ENCODE measurements at places on chromosomes 7 and 10.

- DNase-seq: no peak
Observed at GRCh38 chr10:128701381-128701780, 575.2 kb upstream of the MKI67 start.

- DNase-seq: no peak
Observed at GRCh38 chr10:62853710-62854109, 37.5 kb upstream of the EGR2 start.

GRCh38 chr7:87345962-87346371 lies 503 bp downstream of the CROT start:
- no peak for DNase-seq

DNA sequence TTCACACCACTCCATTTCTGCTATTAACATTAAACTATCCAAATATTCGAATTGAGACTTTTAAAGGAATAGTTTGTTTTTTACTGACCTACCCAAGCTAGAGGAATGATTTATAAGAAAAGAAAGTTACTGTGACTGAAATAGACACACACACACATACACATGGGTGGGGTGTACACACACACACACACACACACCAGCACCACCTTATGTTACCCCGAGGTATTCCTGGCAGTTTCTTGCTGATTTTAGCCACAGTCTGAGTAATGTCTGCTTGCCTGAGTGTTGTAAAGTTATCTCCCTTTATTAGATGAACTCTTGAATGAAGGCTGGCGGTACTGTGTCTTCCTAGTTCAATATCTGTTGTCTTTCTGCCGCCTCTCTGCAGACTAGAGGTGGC lies 91.3 kb upstream of the PRKG1 start:
- DNase-seq: no peak

- no peak for DNase-seq
Observed at GRCh38 chr7:70634610-70635068, 497.3 kb upstream of the GALNT17 start.

DNA sequence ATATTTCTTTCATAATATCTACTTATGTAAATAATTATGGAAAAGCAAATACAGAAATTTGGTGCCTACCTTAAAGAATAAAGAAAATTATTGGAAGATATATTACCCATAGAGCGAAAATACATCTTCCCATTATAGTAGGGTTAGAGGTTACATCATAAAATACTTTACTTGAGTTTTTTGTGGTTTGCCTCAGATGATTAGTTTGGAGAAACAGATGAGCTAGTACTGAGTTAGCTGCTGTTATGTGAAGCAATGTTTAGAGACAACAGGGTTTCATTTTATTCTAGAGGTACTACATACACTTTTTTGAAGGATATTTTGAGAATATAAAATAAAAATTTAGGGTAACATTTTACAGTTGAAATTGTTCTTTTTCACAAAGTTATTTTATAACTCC lies 2.9 kb upstream of the MLLT10 start:
- DNase-seq: no peak

DNA sequence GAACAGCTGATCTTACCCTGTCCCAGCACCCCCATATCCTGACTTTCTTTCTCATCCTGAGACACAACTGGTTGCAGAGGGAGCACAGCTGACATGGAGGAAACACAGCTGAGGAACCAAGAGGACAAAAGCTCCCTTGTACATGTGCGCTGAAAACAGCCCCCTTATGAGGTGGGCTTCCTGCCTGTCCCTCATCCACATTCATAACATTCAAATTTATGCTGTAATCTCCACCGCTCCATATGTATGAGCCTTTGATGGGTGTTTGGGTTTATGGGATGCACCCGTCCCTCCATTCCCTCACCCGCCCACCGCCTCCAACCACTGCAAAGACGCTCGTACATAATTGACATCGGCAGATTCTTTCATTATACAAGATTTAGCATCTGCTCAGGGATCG lies 49.6 kb upstream of the BTRC start:
- no peak for DNase-seq

DNA sequence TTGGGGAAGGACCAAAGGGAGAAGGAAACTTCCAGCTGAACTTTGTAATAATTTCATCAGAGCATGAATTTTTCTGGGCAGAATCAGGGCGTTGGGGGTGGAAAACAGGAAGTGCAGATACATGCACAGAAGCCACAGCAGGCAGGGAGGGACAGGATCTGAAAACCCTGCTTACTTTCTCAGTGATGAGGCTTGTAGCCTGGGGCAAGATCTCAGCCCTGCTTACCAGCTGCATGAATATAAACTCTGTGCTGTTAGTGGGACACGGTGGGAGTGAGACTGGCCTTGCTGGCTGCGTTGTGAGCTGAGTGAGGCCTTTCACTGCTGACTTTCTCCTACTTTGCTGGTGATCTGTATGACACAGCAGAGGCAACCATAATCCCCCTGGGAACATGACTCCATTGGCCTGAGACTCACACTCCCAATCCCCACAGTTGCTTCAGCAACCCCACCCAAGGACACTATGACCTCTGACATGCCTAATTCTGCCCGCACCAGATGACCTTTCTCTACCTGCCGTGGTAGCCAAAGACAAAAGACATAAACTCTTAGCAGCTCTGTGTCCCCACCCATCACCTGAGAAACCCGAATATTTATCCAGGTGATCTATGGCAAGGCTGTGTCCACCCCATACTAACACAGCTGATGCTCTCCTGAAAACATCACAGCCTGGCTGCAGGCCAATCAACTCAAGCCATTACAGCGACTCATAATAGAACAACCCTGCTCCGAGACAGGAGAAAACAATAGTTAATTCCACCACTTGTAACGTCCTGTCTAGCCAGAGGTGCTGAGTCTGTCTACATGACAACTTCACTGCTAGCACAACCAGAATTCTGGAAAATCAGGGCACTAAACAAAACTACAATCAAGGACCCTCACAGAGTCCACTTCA lies 190.7 kb upstream of the CHRM2 start:
- DNase-seq: no peak

GRCh38 chr10:26274391-26274790 lies 57.8 kb downstream of the GAD2 start:
- DNase-seq: no peak

DNA sequence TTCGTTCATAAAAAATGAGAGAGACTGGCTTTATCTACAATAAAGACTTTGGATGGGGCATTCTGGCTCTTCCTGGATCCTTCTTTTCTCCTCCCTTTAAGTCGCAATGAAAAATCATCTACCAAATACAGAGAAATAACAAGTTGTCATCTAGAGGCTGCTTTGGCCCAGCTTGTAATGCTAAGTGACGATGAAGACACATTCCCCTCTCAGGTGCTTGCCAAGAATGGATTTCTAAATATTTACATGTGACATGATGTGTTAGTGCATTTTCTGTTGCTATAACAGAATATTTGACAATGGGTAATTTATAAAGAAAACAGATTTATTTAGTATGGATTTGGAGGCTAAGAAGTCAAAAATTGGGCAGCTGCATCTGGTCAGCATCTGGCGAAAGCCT lies 308.6 kb upstream of the NPVF start:
- DNase-seq: no peak

GRCh38 chr10:13311177-13311575 lies 11.3 kb upstream of the PHYH start:
- DNase-seq: no peak

DNA sequence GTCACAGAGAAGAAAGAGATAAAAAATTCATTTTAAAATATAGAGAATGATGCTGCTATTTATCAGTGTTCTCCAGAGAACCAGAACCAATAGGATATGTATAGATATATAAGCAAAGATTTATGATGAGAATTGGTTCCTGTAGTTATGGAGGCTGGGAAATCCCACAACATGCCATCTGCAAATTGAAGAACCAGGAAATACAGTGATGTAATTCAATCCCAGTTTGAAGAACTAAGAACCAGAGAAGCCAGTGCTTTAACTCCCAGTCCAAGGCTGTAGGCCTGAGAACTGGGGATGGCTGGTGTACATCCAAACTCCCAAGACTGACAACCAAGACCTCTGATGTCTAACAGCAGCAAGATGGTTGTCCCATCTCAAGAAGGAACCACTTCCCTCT lies 192.9 kb upstream of the PLXDC2 start:
- no peak for DNase-seq

DNA sequence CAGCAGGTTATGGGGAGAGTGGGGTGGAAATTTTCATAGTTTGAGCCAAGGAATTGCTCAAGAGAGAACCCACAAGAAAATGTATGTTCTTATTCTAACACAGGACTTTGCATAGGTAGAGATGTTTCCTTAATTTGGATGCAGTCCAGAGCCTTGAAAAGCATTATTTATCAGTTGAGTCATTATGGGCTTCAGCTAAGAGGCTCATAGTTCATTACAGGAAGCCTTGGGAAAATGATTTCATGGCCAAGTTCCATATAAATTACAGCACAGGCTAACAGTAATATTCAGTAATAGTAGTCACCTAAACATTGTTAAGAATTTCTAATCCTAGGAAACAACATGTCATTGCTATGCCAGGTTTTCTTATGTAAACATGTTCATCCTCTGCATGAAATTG lies 131.1 kb upstream of the PTPRZ1 start:
- no peak for DNase-seq

DNA sequence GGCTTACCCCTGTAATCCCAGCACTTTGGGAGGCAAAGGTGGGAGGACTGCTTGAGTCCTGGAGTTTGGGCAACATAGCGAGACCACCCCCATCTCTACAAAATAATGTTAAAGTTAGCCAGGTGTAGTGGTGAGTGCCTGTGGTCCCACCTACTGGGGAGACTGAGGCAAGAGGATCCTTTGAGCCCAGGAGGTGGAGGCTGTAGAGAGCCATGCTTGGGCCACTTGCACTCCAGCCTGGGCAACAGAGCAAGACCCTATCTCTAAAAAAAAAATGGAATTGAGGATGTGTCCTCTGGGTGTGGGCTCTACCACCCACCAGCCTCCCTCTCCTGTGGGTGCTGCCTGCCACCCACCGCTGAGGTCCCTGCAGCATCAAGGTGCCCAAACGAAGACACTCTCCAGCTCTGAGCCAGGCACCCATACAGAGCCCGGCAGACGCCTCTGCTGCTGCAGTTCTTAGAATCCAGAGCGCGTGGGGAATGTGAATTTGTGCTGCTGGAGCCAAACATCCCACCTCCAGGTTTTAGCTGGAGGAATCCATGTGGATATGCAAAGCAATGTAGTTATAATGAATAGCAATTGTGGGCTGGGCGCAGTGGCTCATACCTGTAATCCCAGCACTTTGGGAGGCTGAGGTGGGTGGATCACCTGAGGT lies 176.0 kb upstream of the TNRC18 start:
- DNase-seq: no peak

DNA sequence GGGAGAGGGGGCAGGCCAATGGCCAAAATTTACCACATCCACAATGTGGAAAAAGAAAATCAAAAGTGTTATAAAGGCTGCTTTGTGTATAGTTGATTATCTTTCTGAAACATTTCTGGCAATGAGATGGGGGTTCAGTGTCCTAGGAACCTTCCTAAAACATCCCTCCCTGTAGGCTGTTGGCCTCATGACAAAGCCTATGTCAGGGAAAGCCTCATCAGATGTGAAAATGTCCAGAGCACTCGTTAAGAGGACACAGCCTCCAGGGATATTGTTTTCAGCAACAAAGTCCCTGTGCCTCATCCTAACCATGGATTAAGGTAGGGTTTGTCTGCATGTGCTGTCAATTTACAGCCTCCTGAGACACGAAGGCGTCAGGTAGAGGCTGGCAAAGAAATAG lies 17.0 kb downstream of the SUN3 start:
- DNase-seq: no peak

DNA sequence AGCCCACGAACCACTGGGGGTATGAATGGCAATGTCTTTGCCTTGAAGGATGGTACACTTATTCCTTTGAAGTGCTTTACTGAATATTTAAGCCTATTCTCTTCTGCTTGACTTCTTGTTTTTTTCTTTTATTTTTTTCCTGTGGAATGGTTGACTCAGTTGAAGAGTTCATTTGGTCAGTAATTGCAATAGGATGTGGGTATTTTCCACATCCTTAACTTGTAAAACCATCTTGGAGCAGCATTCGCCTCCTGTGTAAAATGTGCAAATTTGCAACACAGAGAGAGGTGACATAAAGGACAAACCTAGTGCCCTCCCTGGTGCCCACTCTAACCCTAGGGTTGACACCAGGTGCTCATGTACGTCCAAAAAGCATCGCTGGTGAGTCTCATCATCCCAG lies 347.0 kb downstream of the GATA3 start:
- DNase-seq: no peak

DNA sequence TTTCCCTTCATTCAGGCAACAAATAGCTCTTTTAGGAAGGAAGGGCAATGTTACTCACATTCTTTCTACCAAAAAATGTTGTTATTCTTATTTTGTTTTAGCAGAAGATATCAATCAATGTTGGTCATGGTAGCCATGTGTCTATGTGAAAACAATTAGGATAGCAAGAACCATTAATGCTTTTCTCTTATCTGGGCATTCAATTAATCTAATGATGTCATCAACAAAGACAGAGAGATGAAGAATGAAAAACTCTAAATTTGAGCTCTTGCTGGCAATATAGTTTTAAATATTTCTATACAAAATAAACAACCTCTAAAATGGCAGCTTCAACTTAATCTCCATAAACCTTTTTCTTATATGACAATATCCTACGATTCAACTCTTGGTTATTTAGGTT lies 353.7 kb upstream of the ANKRD30A start:
- no peak for DNase-seq

DNA sequence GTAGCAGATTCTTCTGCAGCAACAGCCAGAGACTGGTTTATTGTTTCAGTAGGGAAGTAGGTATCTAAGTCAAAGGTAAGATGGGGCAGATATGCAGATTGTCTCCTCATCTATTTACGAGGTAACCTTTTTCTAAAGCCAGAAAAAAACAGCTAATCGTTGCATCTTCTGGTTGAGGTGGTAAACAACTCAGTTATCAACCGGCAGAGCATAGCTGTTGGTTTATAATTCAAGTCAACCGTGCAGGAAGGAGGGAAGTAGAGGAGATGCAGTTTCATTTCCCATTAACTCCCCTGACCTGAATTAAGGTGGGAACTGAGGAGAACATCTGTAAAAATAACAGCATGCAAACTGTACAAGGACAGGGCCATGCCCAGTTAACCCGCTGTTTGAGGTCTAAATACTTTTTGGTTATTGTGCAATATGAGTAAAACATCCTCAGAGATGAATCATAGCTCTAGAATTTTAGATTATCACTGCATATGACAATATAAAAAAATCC lies 156.5 kb upstream of the ITGB1 start:
- DNase-seq: no peak

DNA sequence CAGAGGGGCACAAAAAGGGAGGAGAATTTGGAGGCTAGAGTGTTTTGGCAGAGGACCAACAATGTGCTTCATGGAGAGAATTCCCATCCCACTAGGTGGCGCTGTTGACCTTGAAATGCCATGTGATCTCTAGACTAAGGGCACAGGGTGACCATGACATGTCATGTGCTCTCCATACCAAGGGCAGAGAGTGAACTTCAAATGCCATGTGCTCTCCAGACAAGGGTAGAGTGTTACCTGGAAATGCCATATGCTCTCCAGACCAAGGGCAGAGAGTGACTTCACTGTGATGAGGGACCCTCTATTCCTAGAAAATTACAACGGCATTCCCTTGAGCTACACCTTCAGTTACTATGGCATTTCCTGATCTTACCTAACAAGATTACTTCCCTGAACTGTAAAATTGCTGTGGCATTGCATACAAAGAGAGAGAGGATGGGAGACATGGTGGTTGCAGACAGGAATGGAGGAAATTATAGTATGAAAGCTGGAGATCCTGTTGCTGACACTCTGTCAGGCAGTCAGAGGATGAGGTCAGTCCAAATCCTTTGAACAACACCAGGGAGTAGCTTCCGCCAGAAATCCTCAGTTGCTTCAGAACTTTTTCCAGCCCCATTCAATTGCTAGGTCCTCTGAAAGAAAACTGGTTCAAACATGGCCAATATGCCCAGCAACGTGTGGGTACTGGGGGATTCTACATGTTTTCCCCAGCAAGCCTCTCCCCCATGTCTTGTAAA lies 60.9 kb upstream of the ACSM6 start:
- peak; percentile 22 for DNase-seq

- DNase-seq: no peak
Observed at GRCh38 chr7:45580053-45580872, 6.1 kb downstream of the ADCY1 start.
